Substantia nigra (tissue), 51 donors: ENCODE measurements at places on chromosomes 3 and 15.

GRCh38 chr3:25427155-25427554 is 908 bp upstream of the RARB start:
- DNase-seq: no peak

DNA sequence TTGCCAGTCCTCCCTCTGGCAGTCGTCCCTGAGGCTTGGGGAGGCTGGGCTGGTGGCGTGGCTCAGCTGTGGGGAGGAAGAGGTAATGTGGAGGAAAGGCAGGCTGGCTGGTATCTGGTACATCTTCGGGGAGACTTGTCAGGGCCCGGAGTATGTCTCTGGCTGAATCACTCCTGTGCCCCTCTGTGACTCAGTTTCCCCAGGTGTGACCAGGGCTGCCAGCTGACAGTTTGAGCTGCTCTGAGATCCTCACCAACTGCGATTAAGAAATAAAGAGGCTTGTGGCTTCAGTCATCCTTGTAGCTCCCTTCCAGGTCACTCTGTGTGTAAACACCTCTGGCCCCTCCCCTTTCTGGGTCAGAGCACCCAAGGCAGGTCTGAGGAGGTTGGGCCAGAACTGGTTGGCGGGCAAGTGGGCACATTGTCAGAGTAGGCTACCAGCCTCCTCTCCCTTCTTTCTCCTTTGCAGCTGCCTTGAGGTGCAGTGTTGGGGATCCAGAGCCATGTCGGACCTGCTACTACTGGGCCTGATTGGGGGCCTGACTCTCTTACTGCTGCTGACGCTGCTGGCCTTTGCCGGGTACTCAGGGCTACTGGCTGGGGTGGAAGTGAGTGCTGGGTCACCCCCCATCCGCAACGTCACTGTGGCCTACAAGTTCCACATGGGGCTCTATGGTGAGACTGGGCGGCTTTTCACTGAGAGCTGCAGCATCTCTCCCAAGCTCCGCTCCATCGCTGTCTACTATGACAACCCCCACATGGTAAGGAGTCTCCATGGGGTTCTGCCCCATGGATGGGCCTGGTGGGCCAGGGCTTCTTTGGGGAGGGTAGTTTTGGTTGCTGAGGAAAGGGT is 3.0 kb downstream of the TEX264 start:
- no peak for DNase-seq

- DNase-seq: no peak
Observed at GRCh38 chr3:159831466-159831865, 157.2 kb upstream of the IL12A start.

DNA sequence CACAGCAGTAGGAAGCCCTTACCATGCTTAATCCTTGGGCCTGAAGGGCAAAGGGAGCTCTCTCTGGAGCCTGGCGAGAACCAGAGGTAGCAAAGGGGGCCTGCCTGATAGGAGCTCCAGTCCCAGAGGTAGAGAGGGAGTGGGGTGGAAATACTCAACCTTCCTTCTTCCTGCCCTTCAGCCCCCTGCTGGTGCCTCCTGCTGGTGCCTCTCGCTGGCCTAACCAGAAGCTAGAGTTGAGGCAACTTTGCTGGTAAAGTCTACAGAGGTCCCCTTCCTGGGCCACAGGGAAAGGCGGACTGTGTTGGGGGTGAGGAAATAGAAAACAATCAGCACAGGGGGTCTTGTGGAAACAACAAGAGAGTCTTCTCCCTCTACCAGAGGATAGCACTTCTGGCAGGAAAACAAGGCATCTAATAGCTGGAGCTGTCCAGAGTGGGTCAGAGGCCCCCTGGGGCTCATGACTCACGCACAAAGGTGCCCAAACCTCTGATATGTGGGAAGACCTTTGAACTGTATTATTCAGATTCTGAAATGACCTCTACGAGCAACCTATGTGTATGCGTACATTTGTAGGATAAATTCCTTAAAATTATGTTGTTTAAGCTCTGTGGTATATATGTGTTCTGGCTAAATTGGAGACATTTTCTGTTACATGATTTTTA is 133.9 kb downstream of the LRRC28 start:
- no peak for DNase-seq

- no peak for DNase-seq
Observed at GRCh38 chr3:59786374-59786773, 736.5 kb upstream of the CFAP20DC start.

- no peak for DNase-seq
Observed at GRCh38 chr3:55286693-55287092, 200.4 kb downstream of the WNT5A start.

DNA sequence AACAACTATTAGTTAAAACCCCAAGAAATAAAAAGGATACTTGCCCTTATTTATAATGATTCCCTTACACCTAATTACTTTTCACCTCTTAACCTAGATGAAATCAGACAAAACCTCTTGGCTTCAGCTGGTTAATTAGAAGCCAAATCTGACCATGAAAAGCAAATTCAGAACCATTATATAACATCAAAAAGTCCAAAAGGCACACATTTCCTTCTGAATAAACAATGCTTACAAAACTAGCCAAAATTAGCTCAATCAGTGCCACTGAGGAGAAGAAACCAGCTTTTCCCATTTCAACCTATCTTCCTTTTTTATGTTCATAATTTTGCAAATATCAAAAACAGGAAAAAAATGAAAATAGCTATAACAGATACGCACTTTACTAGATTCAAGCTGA is 3.2 kb downstream of the EHHADH start:
- no peak for DNase-seq
